Stimulated activated CD8-positive, alpha-beta memory T cell treated with anti-CD3 and anti-CD28 coated beads, Interleukin-15, amount 100 ng/mL, for 4 hours (primary cell): ENCODE measurements at places on chromosomes 6 and 20.

DNA sequence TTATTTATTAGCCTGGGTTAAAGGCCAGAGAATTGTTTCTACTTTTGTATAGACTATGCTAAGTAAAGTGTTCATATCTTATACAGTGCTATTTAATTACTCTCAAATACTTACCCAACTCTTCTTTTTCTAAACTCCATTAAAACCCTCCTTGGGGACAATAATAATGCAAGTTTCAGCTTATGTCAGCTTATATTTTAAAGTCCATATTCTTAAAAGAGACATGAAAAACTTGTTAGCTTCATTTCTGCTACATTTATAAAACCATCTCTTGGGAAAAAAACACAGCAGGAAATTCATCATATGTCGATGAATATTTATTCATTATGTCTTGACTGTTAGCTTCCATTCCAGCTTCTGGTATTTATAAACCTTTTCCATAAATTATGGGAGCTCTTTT, 71.9 kb upstream of the SDHAF4 start:
- DNase-seq = no peak

- DNase-seq = no peak
Observed at GRCh38 chr6:90982051-90982450, 395.2 kb upstream of the MAP3K7 start.

GRCh38 chr20:32252189-32252588, 25.3 kb upstream of the KIF3B start:
- peak; percentile 58 for DNase-seq

DNA sequence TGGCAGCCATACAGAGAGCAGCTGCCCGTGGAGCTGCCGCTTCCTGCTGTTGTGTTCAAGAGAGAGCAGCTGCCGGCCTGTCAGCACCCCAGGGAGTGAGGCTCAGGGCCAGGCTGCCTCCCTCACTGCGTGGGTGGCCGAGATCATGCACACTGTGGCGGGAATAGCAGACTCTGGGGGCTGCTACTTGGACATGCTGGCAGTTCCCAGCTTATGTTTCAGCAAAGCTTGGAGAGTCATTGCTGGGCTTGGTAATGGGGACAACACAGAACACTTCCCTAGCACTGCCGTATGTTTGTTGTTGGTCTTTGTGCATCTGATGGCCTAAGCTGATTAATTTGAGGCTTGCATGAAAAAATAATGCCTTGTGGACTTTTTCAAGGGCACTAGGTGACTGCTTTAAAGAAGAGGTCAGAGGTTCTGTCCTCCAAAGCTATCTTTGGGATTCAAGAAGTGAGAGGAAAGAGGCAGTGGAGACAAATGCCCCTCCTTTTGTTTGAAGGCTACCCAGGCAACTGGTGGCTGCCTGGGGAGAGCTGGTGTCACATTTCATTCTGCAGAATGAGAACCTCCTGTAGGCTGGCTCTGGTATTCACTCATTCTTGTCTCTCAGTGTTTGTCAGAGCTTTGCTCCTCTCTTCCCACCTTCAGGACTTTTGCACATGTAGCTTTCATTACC, 18.8 kb downstream of the MRAP2 start:
- DNase-seq = no peak

GRCh38 chr20:43372051-43372450, 85.6 kb upstream of the SRSF6 start:
- no peak for DNase-seq

- DNase-seq = no peak
Observed at GRCh38 chr6:100176311-100176950, 182.4 kb upstream of the MCHR2 start.

DNA sequence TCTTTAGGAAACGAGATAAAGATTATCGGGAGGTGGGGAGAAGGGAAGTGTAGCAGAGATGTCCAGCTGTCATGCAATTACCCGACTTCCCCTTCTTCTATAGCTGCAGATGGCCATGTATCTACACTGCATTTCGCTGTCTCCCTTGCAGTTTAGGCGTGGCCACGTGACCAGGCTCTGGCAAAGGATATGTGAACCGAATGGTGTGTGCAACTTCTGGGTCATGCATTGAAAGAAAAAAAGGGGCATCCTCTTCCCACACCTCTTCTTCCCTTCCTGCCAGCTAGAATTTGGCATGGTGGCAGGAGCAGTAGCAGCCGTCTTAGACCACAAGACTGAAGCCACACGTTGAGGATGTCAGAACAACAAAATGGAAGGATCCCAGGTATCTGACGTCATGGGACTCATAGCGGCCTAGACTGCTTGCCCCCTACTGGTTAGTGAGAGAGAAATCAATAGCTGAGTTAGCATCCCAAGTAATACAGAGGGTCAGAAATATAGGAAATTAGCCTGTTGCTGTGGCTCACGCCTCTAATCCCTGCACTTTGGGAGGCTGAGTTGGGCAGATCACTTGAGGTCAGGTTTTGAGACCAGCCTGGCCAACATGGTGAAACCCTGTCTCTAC, 32.8 kb downstream of the TCF15 start:
- DNase-seq = no peak

DNA sequence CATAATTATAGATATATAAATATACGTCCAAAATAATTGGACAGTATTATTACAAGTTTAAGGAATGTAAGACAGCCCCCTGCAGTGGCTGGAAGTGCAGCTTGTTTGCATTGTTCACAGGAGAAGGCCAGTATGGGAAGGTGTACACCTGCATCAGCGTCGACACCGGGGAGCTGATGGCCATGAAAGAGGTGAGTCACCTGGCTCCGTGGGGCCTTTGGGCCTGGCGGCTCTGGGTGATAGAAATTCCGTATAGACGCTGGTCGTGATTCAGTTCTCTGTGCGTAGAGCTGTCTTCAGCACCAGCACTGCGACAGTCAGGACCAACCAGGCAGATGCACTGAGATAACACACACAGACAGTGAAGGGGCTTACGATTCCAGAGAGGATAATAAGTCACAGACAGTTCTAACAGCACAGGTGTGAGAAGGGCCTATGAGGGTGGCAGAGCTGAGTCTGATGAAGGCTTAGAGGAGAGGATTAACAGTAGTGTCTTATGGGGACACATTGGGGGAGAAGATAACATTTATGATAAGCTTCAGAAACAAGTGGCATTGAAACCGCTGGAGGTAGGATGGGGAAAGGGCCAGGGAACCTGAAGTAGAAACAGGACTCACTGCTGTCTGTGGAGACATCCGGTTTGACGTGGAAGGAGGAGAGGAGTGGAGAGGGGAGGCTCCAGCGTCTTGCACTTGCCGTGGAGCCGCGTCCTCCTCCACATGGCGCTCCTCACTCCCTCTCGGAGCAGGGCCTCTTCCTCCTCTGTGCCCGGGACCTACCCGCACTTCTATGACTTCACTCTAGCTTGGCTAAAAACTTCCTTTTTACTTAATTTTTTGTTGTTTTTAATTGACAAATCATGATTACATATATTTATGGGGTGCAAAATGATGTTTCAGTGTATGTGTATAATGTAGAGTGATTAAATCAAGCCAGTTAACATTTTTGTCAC, 116.5 kb downstream of the MAP3K4 start:
- no peak for DNase-seq

DNA sequence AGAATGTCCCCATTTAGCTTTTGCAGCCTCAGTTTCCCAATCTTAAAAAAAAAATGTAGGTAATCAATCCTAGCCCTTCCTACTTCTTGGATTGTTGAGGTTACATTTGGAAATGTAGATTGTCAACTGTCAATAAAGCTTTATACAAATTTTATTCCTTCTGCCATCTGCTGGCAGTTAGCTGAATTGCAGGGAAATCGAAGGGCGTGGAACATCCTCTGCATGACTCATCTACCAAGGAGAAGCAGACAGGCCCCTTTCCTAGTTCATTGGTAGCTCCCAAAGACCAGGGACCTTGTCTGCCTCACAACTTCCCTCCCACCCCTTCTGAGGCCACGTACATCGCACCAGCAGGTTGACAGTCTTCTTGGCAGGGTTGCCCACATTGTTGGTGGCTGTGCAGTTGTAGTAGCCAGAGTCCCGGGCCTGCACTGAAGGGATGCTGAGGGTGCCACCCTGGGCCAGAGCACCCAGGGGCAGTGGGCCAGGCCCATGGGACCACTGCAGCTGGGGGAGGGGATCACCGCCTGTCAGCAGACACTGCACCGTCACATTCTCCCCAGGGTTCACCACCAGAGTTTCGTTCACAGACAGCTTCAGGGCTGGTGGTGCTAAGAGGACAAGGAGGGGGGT, 43.6 kb downstream of the MDGA1 start:
- DNase-seq = no peak

GRCh38 chr6:170485159-170485558, 67.9 kb downstream of the PSMB1 start:
- no peak for DNase-seq

- DNase-seq = no peak
Observed at GRCh38 chr6:143700684-143701348, 23.1 kb downstream of the PHACTR2 start.

GRCh38 chr6:78199044-78199443, 546.2 kb downstream of the MEI4 start:
- DNase-seq = no peak

- no peak for DNase-seq
Observed at GRCh38 chr6:119197271-119197670, 118.8 kb upstream of the FAM184A start.

- no peak for DNase-seq
Observed at GRCh38 chr6:164106345-164106769, 691.8 kb downstream of the QKI start.

GRCh38 chr6:147870506-147871110, 362.1 kb downstream of the SAMD5 start:
- no peak for DNase-seq

DNA sequence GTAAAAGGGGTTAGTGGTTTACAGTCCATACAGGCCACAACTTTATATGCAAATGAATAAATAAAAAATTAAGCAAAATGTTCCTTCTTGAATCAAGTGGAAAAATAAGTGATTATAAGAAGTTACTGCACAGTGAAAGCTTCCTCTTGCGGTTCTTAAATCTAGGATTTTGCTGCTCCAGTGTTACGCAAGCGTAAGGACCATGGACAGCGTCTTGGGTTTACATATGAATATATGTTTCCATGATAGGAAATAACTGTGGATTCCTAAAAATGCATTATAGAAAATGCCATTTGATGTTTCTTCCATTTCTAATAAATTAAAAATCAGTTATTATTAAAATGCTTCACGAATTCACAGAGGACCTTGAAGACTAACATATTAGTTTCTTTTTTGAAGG, 176.6 kb upstream of the POU3F2 start:
- no peak for DNase-seq

DNA sequence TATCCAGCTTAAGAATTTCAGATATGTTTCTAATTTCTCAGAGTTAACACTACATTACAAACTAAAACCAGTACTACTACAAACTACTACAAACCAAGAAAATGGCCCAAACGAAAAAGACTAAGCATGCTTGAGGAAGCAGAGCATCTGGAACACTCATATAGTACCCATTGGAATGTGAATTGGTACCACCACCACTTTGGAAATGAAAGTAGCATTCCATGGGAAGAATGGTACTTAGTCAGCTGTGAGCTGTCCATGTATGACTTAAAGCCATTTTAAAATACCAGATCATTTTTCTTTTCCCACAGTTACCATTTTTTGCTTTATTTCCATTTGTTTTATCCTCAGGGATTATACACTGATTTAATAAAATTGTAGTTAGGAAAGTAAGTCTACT, 30.5 kb downstream of the FBXO9 start:
- DNase-seq = no peak

DNA sequence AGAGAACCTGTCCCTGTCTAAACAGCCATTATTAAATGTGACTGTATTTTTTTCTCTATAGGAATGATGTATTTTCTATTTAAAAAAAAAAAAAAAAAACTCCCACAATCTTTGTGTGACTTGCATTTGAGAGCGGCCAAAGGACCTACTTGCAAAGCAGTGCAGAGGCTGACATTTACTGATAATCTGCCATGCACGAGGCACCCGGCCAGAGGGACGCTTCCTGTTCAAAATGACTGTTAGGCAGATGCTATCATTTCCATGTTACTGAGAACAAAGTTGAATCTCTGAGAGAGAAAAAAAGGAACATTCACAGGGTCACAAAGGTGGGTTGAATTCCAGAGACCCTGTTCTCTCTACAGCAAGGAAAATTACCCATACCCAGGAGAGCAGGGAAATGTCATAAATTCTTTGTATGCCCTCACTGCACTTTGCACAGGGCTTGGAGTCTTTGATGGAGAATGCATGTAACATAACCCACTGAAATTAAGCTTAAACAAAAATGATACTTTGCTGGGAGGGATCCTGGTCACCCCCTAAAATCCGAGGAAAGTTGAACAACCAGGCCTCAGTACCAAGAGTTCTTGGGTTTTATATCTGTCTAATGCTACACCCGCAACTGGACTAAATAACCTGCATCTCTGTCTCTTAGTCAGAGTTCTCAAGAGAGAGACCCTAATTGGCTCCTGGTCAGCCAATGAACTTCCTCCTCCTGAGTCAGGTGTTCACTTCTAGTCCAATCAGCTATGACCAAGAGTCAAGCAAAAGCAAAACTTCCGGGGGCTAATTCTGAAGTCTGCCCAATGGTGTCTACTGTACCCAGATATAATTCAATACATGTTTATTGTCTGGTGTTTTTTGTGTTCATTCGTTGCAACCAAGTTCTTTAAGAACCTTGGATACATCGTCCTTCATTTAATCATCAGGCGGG, 61.2 kb downstream of the GCLC start:
- no peak for DNase-seq

GRCh38 chr6:136212608-136213007, 37.5 kb downstream of the MTFR2 start:
- no peak for DNase-seq

GRCh38 chr6:156846845-156847599, 69.8 kb downstream of the ARID1B start:
- no peak for DNase-seq

DNA sequence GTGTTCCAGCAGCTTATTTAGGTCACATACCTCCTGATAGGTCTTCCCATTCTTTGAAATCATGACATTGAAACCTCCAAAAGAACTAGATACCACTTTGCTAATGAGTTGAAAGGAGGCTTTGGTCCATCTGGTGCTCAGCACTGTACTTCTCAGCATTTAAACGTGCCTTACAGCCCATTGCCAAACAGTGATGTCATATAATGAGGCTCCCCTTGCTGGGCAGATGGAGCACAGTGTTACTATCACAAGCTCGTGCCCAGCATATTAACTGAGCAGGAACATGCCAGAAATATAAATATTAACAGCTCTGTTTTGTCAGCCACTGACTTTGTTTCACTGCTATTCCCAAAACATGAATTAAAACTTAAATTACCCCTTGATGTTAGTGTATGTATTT, 25.5 kb upstream of the MAPK13 start:
- no peak for DNase-seq

- no peak for DNase-seq
Observed at GRCh38 chr6:125258651-125259353, 43.0 kb downstream of the HDDC2 start.
